ENCODE measurements at places on chromosomes 11 and 22.

DNA sequence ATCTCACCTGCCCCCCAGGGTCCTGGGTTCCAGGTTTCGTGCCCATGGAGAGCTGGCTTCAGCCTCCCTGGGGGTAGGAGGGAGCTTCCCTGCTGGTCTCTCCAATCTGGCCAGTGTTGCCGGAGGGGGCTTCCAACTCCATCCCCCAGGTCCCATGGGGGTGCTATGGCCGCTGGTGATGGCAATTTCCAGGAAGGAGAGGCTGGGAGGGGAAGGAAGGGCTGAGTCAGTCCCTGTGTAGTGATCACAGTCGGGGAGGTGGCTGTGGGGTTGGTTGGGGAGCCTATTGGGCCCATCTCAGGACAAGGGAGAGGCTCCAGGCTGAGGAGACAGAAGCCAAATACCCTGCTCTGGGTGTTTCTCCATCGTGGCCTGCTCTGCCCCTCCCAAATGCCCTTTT is 5.7 kb upstream of the CDC42EP2 start:
- no peak for DNase-seq

- DNase-seq, result no peak
Measured at GRCh38 chr22:31045900-31046538, 35.1 kb upstream of the SMTN start.

DNA sequence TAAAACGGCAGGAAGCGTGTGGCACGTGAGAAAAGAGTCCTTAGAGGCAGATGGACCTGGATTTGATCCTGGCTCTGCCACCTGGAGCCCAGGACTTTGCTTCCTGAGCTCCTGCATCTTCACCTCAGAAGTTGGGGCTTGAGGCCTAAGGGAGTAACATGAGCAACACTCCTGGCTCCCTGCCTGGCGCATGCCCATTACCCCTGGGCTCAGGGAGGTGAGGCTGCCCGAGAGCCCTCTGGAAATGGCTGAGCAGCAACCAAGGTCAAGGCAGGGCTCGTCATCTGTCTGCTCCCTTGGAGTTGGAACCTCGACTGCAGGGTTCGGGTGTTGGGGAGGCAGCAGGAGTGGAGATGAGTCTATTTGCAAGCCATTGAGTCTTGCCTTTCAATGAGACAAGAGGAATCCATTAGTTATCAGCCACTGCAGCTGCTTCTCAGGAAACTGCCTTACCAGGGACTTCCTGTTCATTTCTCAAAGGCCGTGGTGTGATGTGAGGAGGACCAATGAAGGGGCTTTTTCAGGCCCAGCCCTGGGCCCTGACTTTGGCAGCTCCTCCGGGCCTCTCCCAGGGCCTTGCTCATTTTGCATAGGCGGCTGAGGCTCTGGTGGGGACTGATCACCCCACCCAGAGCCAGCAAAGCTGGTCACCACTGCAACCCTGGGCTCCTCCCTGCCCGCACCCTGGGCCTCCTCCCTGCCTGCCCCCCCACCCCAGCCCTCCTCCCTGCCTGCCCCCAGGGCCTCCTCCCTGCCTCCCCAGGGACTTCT is 6.4 kb downstream of the FADS2 start:
- DNase-seq, result peak; percentile 85

DNA sequence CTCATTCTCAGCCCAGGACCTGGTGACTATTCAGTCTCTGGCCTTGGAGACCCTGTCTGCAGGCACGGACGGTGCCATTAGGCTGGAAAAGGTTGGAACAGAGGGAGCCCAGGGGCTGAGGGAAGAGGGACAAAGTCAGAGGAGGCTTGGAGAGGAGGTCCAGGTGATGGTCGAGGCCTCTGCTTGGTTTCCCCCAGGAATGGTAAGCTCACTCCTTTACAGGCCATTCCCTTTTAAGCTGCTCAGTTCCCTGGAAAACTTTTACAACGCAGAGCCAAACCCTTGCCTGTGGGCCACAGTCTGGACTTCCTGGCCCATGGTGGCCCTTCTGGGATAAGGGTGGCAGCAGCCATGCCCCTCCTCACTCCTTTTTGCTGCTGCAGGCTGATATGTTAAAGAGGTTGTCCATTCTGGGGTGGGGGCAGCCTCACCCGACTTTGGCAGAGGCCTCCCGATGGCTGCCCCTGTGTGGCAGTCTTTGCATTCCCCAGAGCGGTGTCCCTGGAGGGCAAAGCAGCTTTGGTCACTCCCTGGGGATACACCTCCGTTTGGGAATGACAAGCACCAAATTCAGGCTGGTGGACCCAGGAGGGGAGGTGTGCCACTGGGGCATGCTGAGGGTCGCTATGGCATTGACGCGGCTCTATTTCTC is 34.0 kb upstream of the RFPL3 start:
- DNase-seq, result no peak

DNA sequence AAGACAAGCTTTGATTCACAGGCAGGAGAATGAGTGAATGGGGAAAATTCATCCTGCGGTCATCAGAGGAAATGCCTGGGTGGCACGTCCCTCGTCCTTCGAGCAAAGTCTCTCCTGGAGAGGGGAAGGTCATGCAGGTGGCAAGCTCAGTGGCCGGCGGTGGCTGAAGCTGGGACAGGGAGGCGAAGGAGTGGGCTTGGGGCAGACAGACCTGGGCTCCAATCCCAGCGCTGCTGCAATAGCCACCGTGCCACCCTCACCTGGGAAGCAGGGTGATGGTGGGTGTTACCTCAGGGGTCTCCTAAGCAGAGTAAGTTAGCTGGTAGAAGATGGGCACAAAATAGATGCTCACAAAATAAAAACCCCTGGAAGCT is 22.4 kb upstream of the CACNG2 start:
- DNase-seq, result no peak

GRCh38 chr11:74839971-74840370 is 91.3 kb downstream of the RNF169 start:
- DNase-seq, result no peak

DNA sequence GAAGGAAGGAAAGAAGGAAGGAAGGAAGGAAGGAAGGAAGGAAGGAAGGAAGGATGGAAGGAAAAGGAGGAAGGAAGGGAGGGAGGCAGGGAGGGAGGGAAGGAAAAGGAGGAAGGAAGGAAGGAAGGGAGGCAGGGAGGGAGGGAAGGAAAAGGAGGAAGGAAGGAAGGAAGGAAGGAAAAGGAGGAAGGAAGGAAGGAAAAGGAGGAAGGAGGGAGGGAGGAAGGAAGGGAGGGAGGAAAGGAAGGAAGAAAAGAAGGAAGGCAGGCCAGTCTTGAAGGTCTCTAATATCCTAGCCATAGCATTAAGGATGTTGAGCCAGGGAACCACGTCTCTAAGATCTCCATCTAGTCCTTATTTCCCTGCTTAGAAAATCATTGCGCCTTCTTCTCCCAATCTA is 78.8 kb downstream of the TMPRSS5 start:
- no peak for DNase-seq
